ENCODE measurements at places on chromosomes 11 and 22. TPM values are rescaled to one million over a fixed set of nuclear protein-coding genes. Genes with fewer than 3 reads are reported as not detected.

SELENOH gene
- 120 TPM for total RNA-seq

DUSP18 gene
- total RNA-seq, result 24.2 TPM

OR5L1 gene
- total RNA-seq, result not detected

IGF2 gene
- 32.5 TPM for total RNA-seq

PHLDA2 gene
- total RNA-seq, result 38.7 TPM

IGSF22 gene
- total RNA-seq, result 4.9 TPM

NLRX1 gene
- 24.6 TPM for total RNA-seq

PANX1 gene
- total RNA-seq, result 13.5 TPM

MMP12 gene
- 1.7 TPM for total RNA-seq

ARHGAP42 gene
- total RNA-seq, result 25.1 TPM

FXYD6 gene
- 185 TPM for total RNA-seq

SULT4A1 gene
- 0.43 TPM for total RNA-seq

All from mucosa of gallbladder (tissue), 1 donor.